ENCODE measurements at places on chromosomes 4 and X.

- no peak for DNase-seq
Measured at GRCh38 chr4:145934434-145935047, 4.1 kb downstream of the ZNF827 start.

GRCh38 chr4:184255361-184255760, 37.7 kb upstream of the ENPP6 start:
- DNase-seq: no peak

DNA sequence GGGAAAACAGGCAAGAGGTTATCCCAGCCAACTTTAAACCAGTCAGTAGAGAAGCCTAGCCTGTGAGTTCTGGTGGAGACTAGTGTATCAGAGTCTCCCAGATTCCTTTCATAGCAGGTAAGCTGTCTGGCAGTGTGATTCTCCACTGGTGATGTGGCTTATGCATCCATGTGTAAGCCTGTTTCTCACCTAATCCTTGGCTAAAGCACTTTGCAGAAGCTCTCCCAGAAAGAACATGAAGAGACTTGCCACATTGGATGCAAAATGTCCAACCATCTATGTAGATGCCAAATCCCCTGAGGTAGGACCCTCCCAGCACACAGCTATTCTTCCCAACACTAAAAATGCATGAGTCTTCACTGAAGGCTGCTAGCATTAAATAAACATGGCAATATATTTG, 111.7 kb downstream of the CHRNA9 start:
- DNase-seq: no peak

DNA sequence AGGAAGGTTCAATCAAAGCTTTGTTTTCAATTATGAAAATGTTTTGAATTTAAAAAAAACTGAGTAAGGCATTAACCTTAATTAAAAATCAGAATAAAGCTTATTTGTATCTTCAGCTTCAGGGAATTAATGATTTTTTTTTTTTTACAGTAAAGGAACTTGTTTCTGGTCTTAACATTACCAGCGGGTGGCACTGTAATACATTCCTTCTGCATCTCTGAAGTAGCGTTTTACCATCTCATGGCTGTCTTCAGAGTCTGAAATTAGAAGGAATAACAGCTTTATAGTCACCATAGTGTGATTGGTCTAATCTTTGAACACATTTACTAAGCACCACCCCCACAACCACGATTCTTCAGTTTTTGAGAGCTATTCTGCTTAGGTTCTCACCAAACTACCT, 102.6 kb downstream of the IL1RAPL2 start:
- DNase-seq: no peak

GRCh38 chr4:153154007-153154975, 50.0 kb upstream of the TRIM2 start:
- DNase-seq: peak; percentile 9

DNA sequence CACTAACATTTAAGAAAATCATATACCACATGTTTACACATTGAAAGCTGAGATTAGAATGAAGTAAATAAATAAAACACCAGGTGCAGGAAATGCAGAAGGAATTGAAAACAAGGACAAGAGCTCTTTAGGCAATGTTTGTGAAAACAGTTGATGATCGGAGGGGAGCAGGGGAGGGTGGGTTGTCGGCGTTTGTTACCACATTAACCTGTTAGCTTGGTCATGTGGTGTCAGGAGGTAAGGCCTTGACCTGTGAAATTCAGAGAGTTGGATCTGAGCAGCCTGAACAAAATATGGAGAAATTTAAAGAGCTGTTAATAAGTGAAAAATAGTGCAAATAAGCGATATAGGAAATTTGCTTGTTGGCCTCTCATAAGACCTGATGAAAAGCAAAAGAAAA, 759.9 kb downstream of the PDHA2 start:
- DNase-seq: no peak

GRCh38 chr4:139374251-139374650, 72.0 kb upstream of the NDUFC1 start:
- DNase-seq: no peak

DNA sequence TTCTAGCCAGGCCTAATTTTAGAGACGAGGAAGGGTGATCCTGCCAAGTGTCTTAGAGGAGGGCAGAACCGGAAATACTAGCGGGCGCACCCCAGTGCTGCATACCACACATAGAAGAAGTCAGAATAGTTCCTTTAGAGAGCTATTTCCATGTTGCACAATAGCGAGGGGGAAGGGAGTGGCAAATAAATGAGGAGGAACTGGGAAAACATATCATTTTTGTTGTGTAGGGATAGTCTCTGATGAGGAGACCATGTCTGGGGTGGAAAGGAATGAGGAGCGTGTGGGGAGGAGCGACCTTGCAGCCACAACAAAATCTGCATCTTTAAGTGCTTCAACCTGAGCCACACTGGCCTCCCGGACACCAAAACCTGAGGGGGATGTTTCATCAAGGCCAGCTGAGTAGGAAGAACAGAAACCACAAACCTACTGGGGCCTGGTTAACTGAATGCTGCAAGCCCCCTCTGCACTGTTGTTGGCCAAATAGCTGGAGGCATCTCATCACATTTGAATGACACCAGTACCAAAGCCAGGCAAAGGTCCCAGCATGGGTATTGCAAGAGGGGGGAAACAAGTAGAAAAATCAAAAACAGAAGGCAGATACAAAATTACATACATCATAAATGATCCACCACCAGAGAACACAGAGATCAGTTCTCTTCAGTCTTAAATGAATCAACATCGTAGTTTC, 26.7 kb upstream of the C1QTNF7 start:
- DNase-seq: peak; percentile 18

DNA sequence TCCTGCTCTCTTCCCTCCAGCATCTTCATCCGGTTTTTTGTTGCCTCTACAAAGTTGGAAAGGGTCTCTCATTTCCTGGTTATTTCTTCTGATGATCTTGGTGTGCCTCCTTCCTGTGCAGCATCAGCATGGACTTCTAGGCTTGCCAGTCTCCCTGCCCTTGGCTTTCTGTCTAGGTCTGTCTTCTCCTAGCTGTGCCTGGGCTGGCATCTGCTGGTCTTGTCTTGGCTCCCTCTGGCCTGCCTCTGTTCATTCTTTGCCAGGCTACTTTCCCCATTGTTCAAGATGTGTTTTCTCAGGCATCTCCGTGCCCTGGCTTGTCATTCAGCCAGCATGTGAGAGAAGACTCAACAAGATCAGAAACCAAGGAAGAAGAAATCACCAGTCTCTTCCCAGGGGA, 9.7 kb downstream of the ZNF275 start:
- no peak for DNase-seq

DNA sequence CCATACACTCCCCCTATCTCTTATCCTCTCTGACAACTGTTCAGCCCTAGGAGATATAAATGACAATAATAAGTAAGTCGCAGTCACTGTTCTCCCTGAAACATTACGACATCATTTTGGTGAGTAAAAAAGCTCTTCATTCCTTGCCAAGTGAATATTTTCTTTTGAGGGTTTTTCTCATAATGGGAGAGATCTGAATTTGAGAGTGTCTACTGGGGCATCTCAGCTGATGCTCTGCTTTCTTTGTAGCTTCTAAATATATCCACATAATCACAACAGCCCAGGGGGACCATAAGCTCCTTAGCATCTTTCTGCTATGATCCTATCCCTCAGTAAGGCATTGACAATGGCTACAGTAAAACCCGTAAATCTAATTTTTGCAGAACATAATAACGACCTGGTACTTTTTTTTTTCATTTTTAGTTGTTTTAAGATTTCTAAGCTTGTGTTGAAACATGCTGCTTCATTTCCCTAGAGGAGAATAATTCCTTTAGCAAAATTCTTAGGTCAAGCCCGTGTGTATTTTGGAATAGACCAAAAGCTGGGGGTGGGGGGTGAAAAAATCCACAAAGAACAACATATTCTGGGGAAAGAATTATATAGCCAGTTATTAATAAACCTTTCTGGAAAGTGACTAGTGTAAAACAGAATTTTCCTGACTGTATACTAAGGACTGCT, 78.1 kb upstream of the GPM6B start:
- DNase-seq: no peak

GRCh38 chr4:62601737-62602136, 1401.6 kb downstream of the ADGRL3 start:
- DNase-seq: no peak

- DNase-seq: no peak
Measured at GRCh38 chrX:123313486-123313885, 129.4 kb downstream of the GRIA3 start.
